K562 (cell line): ENCODE measurements at places on chromosomes 6 and 20.

GRCh38 chr6:118309337-118310093, 238.6 kb upstream of the PLN start:
- peaks cover 9% of the 10 kb centered on the region; the same call in 1 of the 2 replicates for H3K27me3 ChIP-seq
- no peaks in the 10 kb centered on the region for H3K4me1 ChIP-seq
- no peak overlapping the region for H3K27ac ChIP-seq
- no peak for DNase-seq

DNA sequence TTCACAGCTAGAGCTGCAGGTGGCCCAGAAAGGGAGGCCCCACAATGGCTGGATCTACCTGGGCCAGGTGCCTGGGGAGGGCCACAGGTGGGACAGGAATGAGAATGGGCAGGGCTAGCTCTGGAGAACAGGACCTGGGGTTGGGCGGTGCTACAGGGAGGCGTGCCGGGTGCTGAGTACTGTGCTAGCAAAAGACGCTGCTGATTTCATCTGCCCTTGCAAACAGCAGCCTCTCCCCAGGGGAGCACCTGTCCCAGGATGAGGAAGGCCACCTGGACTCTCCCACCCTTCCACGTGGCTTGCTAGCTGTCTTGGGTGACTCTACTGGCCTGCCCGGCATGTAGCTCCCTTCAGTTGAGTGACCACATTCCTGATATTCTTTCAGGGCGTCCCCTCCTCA, 6.6 kb upstream of the YTHDF1 start:
- no peak overlapping the region for H3K27ac ChIP-seq
- no peaks in the 10 kb centered on the region for H3K4me1 ChIP-seq
- no peak overlapping the region for H3K4me3 ChIP-seq
- no peaks in the 10 kb centered on the region for H3K36me3 ChIP-seq
- H3K27me3 ChIP-seq, result peaks cover 40% of the 10 kb centered on the region

- H3K4me1 ChIP-seq, result no peaks in the 10 kb centered on the region
- no peaks in the 10 kb centered on the region for H3K36me3 ChIP-seq
- DNase-seq, result no peak
Measured at GRCh38 chr6:170129691-170130171, 161.1 kb downstream of the DLL1 start.

DNA sequence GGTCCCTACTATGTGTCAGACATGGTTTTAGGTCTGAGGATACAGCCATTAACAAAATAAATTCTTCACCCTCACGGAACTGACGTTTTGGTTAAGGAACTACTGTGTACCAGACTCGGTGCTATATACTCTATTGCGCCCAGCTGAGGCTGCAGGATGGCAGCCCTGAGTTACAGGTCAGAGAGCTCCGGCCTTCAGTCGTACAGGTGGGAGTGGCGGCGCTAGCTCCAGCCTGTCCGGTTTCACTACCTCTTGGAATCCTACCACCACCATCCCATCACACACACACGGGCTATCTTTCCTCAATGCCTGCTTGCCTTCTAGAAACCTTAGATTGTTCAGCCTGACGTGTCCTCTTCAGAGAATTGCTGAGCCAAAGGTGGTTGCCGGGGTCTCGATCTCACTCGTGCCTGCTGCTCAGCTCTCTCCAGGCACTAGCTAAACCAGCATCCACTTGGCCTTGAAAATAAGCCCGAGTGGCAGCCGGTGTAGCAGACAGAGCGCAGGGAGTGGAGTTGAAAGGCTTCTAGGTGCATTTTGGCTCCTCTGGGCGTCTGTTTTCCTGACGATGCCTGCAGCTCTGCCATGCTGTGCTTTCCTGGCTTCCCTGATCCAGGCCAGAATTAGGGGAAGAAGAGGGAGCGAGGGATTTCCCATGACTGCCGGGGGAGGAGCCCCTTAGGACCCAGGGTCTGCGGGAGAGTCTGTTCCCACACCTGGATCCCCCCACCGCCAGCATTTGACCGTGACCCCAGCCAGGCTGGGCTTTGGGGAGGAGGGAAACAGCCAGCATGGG, 1.1 kb upstream of the TCF15 start:
- DNase-seq, result no peak
- peaks cover 5% of the 10 kb centered on the region; the same call in 1 of the 2 replicates for H3K27me3 ChIP-seq
- peaks cover 29% of the 10 kb centered on the region for H3K4me1 ChIP-seq
- no peak overlapping the region for H3K4me3 ChIP-seq
- H3K27ac ChIP-seq, result no peak overlapping the region

- H3K4me3 ChIP-seq, result no peak overlapping the region
- H3K4me1 ChIP-seq, result no peaks in the 10 kb centered on the region
- DNase-seq, result no peak
- H3K27ac ChIP-seq, result no peak overlapping the region
- no peaks in the 10 kb centered on the region for H3K36me3 ChIP-seq
- no peaks in the 10 kb centered on the region; the same call in 1 of the 2 replicates for H3K27me3 ChIP-seq
Measured at GRCh38 chr6:111967131-111967530, 86.8 kb upstream of the CCN6 start.

DNA sequence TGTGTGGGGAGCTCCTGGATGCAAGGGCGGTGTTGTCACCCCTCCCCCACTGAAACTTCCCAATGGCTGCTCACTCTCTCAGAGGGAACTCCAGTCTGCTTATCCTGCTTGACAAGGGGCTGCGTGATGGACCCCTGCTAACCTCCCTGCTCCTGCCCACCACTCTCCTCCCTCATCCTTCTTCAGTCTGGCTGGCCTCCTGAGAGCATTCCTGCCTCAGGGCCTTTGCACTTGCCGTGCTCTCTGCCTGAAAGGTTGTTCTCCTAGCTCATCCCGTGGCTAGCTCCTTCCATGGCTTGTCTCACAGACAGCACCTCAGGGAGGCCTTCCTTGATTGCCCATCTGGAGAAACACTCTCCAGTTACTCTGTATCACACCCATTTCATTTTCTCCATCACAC, 73.9 kb upstream of the ZNFX1 start:
- DNase-seq, result no peak
- H3K4me3 ChIP-seq, result no peak overlapping the region
- H3K27ac ChIP-seq, result no peak overlapping the region
- H3K4me1 ChIP-seq, result no peaks in the 10 kb centered on the region

GRCh38 chr6:132300323-132300949, 100.8 kb downstream of the MOXD1 start:
- H3K4me1 ChIP-seq, result no peaks in the 10 kb centered on the region
- no peak overlapping the region for H3K27ac ChIP-seq
- no peak overlapping the region for H3K4me3 ChIP-seq

DNA sequence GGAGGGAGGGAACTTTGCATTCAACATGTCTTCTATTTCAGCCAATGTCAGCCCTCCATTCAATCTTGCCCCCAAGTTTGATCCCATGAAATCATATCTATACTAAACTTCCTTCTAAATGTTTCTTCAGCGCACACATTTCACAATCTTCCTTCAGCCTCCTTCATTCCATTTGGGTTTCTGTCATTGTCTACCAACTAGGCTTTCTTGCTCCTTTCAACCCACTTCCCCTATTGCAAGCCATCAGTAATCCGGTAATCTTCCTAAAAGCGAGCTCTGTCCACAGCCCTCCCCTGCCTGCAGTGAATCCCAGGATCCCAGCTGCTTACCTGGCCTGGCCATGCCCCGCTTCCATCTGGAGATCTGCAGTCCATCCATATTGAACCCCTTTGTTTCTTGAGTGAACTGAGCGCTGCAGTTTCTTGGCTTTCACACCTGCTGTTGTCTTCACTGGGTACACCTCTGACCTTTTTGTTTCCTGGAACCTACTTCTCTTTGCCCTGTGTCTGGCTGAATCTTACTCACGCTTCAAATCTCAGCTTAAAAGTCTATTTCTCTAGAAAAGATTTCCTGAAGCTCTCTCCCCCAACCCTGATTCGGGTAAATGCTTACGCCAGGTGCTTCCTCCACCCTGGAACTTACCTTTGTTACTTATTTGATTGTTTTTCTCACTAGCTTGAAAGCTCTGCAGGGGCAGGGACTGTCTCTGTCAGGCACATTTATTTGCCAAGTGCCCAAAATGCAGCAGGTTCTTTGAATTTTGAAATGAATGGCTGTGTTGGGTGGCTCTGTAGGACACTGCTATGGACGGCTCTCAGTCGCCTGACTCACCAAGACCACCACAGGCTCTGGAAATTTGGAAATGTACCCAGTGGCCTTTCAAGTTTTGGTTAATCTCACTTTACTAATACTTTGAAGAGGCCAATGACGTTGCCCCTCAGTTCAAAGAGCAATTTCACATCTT, 50.3 kb downstream of the ADTRP start:
- peaks cover 8% of the 10 kb centered on the region for H3K4me1 ChIP-seq
- DNase-seq, result no peak
- no peak overlapping the region for H3K4me3 ChIP-seq
- no peaks in the 10 kb centered on the region for H3K36me3 ChIP-seq
- no peak overlapping the region for H3K27ac ChIP-seq
- H3K27me3 ChIP-seq, result no peaks in the 10 kb centered on the region

GRCh38 chr6:39599341-39599740, 125.9 kb downstream of the KIF6 start:
- H3K27me3 ChIP-seq, result no peaks in the 10 kb centered on the region
- H3K27ac ChIP-seq, result no peak overlapping the region
- no peak for DNase-seq
- H3K36me3 ChIP-seq, result no peaks in the 10 kb centered on the region
- H3K4me3 ChIP-seq, result no peak overlapping the region
- H3K4me1 ChIP-seq, result no peaks in the 10 kb centered on the region
